Activated CD8-positive, alpha-beta memory T cell treated with anti-CD3 and anti-CD28 coated beads for 1 hour (primary cell): ENCODE measurements at places on chromosomes 6 and 20.

DNA sequence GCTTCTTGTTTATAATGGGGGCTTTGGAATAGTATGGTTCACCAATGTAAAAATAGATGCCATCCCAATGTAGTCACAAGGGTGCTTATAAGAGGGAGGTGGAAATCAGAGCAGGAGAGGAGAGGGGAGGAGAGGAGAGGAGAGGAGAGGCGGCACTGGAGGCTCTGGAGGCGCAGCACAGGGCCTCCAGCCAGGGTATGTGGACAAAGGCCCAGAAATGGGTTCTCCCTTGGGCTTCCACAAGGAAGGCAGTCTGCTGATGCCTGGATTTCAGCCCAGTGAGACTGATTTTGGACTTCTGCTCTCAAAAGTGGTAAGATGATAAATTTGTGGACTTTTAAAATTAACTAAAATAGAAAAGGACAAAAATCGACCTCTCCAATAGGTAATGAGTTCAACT, 116.8 kb downstream of the RNASET2 start:
- no peak for DNase-seq

DNA sequence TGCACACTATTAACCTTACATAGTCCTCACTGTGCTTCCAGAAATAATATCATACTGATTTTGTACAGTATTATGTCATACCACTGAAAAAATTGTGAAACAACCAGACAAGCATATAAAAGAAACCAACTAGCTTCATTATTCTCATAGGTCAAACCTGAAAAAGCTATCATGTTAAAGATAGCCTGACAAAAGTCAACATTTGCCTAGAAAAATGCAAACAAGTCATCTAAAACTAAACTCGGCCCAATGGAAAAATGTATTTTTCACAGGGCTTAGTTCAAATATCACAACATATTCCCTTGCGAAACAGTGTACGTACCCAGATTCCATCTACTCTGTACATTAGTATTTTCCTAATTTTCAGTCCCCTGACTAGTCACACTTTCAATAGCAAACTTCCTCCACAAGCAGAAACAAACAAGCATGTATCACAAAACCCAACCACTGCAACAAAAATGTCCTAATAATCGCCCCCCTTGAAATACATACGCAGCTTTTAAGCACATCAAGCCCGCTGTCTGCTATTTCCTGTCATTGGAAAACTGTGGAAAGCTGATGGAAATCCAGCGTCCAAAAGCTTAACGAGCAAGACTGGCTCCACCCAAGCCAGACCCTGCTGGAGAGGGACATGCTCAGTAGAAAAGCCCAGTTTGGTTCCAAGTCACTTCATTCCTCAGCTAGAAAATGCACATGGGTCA, 93.1 kb downstream of the EPB41L2 start:
- no peak for DNase-seq

- DNase-seq, result no peak
These were observed 24.6 kb downstream of the TRAM2 start for GRCh38 chr6:52552278-52552643.

DNA sequence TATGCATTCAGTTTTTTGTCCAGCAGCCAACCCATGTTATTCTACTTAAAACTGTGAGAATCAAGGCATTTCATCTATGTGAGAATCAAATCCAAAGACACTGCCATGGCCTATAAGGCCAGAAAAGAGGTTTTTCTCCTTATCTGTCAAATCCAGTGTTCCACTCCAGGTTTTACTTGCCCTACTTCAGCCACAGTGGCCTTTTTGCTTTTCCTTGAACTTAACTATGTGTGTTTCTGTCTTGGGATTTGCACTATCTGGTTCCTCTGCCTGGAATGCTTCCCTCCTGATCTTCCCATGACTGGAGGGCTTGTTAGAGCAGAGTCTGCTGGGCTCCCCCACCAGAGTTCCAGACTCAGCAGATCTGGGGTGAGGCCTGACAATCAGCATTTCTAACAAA, 113.1 kb upstream of the DOK5 start:
- DNase-seq, result no peak

- DNase-seq, result no peak
These were observed 39.6 kb downstream of the SHLD1 start for GRCh38 chr20:5789827-5790226.

DNA sequence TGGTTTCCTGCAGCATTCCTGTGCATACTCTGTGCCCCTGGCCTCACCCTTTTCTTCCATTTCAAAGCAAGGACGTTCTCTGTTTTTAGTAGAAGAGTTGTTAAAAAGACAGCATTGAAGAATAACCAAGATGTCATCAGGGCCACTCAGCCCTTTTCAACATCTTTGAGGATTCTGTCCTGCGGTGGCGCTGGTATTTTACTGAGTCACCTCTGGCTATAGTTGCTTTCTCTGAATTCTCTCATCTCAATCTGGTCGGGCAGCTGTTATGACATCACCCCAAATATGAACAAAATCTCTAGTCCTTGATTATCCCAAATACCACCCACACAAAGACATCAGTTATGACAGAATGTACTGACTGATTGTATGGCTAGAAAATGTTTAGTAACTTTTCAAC, 204.2 kb downstream of the GRIK2 start:
- DNase-seq, result no peak

- DNase-seq, result no peak
These were observed 31.8 kb upstream of the HBS1L start for GRCh38 chr6:135086414-135086764.

- no peak for DNase-seq
These were observed 401 bp upstream of the TNFRSF21 start for GRCh38 chr6:47310131-47310480.

DNA sequence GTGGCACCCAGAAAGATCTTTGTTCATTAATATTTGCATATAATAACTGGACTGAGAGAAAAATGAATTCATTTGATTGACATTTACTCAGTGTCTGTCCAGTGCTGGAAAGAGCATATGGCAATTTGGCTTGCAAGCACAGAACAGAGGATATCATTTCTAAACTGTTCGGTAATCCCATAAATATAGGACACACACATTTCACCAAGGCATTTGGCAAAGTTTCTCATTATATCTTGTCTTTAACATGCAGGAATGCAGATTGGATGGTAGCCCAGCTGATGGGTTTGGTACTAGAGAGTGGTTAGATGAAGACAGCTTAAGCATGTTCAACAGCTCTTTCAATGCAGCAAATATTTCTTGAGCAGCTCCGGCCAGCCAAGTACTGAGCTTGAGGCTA, 259.2 kb downstream of the PRKN start:
- DNase-seq, result no peak

GRCh38 chr6:146827216-146827928, 228.6 kb downstream of the ADGB start:
- no peak for DNase-seq

- DNase-seq, result no peak
These were observed 13.0 kb upstream of the SNHG17 start for GRCh38 chr20:38447931-38448675.

GRCh38 chr6:162636167-162636566, 91.4 kb downstream of the PRKN start:
- DNase-seq, result no peak

- DNase-seq, result no peak
These were observed 39.7 kb upstream of the PRND start for GRCh38 chr20:4681991-4682401.

- DNase-seq, result no peak
These were observed 92.5 kb upstream of the AKAP12 start for GRCh38 chr6:151147118-151147832.

- DNase-seq, result no peak
These were observed 56.0 kb downstream of the CLIC5 start for GRCh38 chr6:45959534-45960145.

DNA sequence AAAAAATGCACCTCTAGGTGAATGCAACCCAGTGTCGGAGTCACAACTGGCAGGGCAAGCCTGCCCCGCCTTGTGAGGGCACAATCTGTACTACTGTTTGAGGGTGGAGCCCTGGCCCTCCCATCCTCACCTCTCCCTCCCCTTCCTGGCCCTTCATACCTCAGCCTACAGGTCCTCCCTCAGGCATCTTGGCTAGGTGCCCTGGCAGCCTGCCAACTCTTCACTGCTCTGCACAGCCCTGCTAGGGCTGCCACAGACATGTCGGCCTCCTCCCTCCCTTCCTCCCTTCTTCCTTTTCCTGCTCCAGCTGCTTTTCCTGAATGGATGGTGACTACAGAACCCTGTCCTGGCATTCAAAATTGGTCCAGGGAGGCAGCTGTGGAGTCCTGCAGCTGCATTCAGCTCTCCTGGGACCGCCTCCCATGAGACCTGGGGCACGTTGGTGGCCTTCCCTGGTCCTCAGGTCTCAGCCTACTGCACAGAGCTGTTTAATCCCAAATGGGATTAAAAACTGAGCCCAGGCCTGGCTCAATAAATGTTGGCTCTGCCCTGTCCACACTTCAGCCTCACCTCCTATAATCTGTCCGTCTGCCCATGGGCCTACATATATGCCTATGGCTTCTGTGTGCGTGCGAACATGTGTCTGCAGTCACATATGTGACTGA, 52.7 kb downstream of the CDH22 start:
- peak; percentile 6 for DNase-seq

GRCh38 chr6:41027799-41028560, 11.0 kb downstream of the UNC5CL start:
- peak; percentile 61 for DNase-seq

GRCh38 chr6:52376763-52377162, 14.8 kb downstream of the PAQR8 start:
- no peak for DNase-seq

- DNase-seq, result no peak
These were observed 47.5 kb downstream of the PHIP start for GRCh38 chr6:79030511-79030910.

- no peak for DNase-seq
These were observed 356.9 kb upstream of the MARCKS start for GRCh38 chr6:113500221-113500620.

GRCh38 chr6:144320741-144321140, 35.6 kb downstream of the UTRN start:
- no peak for DNase-seq

DNA sequence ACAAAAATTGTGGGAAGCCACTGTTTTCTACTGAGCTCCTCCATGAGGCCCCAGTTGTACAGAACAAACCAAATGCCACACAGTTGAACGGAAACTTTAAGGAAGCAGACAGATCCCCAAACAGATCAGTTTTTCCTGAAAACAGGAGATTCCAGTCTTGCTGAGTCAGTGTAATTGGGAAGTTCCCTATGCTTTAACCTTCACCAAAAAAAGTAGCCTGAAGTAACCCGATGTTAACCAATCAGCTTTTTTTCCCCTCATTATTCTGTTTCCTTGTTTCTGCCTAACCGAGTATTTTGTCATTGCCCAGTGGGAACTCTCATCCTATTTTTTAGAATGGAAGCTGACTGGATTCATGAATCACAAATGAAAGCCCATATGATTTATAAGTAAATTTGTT, 36.7 kb downstream of the MARCKS start:
- no peak for DNase-seq

DNA sequence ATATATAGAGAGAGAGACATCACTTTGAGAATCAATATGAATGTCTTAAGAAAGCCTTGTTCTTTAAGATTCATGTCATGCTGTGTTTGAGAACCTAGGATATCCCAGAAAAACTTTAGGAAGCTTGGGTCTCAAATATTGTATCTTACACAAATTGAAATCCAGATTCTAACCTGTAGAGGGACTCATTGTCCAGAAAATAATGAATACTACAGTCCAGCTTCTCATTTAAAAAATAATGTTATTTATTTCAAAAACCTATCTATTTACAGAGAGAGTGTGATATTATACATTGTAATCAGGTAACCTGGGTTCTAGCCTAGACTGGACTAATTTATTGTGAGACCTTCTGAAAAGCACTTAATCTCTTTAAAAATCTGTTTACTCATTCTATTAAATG, 4.2 kb downstream of the RFX6 start:
- no peak for DNase-seq

DNA sequence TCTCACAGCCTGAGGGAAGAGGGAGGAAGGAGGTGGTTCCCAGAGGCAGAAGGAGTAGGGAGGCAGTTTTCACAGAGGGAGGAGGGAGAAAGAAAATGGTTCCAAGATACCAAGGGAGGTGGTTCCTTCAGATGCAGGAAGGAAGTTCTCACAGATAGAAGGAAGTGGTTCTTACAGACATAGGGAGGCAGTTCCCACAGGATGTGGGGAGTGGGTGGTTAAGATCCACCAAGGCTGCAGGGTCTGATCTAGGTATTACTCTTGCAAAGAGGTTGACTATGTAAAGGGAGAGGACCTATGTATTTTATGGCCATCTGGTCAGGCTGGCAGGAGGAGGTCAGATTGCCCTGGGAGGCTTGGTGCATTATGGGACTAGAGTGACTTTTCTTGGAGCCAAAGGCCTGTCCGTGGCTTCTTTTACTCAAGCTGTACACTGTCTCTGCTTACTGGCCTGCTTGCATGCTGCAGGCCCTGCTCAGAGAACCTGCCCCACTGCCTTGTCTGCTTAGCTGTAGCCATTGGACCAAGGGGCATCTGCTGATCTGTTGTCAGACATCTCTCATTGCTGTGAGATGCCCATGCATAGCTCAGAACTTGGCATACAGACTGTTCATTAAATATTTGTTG, 283.7 kb downstream of the DHX35 start:
- no peak for DNase-seq

DNA sequence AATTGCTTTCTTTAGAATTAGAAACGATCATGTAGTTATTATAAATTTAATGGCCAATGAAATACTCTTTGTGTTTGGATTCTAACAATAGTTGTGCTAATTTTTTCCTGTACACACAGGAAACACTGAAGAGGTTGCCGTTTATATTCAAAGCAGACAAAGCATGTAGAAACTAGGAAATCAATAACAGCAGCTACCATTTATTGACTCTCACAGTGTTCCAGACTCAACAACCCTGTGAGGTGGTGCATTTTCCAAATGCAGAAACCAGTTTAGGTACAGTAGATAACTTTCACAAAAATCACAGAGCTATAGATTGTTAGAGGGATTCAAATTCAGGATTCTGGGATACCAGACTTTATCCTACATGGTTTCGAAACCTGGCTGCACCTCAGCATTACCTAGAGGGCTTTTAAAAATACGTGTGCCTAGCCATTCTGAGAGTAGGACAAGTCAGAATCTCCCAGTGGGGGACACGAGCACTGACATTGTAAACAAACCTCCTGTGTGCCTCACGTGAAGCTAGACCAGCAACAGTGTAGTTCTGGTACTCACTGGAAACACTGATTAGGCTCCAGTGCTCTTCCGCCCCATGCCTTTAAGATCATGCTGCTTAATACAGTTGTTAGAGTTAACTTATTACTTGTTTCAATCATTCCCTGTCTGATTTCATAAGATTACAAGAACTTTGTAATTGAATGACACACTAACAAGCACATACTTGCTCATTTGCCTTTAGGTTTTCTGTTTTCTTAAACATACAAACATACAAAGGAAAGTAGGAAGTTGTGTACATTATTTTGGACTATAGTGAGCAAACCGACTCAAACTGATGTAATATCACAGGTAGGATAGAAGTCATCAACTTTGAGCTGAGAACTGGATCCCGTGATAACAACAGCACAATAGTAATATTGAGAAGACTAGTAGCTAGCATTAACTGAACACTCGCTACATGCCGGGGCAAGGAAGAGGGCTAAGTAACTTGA, 65.8 kb downstream of the MAP3K4 start:
- no peak for DNase-seq

- DNase-seq, result no peak
These were observed 80.0 kb upstream of the EYA2 start for GRCh38 chr20:46814366-46815232.

- no peak for DNase-seq
These were observed 342.4 kb downstream of the ZFAND3 start for GRCh38 chr6:38161754-38162492.

- no peak for DNase-seq
These were observed 84.8 kb downstream of the TRERF1 start for GRCh38 chr6:42366999-42367352.

GRCh38 chr20:24823176-24823784, 125.8 kb upstream of the CST7 start:
- DNase-seq, result no peak
